ENCODE measurements at places on chromosomes 5 and 9.

DNA sequence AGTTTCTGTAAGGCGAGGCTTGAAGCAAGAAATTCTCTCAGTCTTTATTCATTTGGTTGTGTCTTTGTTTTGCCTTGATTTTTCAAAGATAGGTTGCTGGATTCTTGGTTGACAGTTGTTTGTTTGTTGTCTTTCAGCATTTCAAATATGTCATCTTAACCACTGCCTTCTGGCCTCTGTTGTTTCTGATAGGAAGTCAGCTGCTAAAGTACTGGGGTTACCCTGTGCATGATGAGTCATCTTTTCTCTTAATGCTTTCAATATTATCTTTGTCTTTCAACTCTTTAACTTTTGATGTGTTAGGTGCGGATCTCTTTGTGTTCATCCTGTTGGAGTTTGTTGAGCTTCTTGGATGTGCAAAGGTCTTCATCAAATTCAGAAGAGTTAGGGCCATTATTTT is 1571.3 kb downstream of the MAT2B start:
- DNase-seq = no peak

DNA sequence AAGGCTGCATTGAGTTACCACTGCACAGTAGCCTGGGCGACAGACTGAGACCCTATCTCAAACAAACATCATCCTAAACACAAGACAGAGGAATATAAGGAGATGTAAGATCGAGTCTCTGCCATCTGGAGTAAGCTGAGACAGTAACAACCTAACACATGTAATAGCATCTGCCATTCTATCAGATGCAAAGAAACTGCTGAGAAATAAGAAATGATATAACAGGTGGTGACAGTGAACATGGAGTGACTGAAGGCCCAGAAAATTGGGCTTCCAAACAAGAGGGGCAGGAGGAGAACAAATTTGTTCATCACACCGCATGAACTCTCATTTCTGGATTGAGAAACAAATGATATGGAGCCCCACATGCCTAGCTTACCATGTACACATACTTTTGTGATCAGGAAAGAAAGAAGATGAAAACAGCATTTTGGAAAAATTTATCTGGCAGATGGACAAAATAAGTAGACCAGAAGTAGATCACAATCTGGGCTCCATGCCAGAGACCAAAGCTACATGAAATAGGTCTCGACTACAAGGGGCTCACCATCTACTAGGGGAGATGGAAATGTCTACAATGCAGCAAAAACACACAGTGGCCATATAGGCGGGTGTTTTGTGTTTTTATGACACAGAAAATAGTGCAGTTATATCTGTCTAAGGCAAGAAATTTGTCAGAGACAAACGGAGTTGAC is 45.5 kb downstream of the ECPAS start:
- no peak for DNase-seq

GRCh38 chr9:134600371-134600770 is 41.2 kb upstream of the COL5A1 start:
- DNase-seq = no peak

DNA sequence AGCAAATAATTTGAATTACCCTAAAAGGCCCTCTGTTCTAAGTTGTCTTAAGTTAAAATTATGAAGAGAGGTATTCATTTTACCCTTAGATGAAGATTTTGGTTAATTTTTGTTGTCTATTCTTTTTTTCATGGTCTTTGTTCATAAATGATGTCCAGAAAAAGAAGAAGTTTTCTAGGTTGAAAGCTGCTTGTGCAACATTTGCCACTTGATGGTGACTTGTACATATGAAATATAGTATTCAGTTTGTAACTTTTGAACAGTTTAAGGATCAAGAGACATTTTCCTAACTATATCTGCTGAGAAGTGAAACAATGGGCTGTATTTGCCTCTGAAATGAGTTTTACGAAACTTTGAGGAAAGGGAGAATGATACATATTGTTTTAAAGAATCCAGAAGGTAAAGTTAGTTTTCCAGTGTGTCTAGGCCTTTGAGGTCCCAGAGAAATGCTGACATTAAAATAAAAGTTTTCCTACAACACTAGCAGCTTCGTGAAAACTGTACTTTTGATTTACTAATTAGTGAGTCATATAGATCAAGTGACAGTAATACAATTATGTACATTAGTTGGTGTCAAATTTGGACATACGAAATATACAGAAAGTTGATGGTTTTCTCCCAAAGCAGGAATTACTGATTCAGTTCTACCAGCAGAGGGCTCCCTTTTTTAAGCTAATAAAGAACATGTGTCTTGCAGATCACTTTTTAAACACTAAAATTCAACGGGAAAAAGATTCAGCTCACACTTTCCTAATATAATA is 70.5 kb downstream of the PIK3R1 start:
- DNase-seq = no peak

DNA sequence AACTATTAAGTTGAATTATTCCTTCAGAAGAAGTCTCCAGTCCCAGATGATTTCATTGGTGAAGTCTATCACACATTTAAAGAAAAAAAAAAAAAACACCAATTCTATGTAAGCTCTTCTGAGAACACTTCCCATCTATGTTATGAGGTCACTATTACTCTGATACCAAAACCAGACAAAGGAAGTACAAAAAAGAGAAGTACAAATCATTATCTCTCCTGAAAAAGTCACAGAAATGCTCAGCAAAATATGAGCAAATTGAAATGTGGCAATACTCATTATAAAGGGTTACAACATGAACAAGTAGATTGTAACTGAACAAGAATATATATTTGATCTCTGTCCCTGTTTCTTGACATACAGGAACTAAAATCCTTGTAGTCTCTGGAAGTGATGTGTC is 280.4 kb downstream of the TLE1 start:
- DNase-seq = no peak

GRCh38 chr5:127206320-127207113 is 84.1 kb upstream of the MEGF10 start:
- DNase-seq = no peak

DNA sequence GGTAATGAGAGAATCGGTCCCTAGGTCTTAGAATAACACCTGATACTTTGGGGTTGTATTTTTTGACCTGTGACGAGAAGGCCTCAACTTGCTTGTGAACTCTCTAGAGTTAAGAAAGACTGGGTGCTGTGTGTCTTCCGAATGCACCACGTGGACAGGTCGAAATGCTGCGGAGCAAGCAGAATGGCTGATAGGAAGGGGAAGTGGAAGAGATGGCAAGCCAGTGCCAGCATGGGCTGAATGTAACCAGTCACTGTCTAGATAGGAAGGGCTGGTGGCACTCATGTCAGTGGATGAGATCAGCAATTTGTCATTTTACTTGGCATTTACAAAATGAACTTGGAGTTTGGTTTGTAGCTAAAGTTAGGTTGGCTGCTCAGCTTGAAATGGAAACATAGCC is 5.6 kb downstream of the OTULINL start:
- no peak for DNase-seq

GRCh38 chr9:112249277-112249676 is 74.2 kb upstream of the SUSD1 start:
- no peak for DNase-seq

GRCh38 chr5:179606071-179606909 is 17.2 kb downstream of the HNRNPH1 start:
- DNase-seq = no peak

GRCh38 chr9:35335164-35335563 is 154.7 kb upstream of the RUSC2 start:
- no peak for DNase-seq

GRCh38 chr9:70411121-70411929 is 3.1 kb downstream of the KLF9 start:
- DNase-seq = no peak

DNA sequence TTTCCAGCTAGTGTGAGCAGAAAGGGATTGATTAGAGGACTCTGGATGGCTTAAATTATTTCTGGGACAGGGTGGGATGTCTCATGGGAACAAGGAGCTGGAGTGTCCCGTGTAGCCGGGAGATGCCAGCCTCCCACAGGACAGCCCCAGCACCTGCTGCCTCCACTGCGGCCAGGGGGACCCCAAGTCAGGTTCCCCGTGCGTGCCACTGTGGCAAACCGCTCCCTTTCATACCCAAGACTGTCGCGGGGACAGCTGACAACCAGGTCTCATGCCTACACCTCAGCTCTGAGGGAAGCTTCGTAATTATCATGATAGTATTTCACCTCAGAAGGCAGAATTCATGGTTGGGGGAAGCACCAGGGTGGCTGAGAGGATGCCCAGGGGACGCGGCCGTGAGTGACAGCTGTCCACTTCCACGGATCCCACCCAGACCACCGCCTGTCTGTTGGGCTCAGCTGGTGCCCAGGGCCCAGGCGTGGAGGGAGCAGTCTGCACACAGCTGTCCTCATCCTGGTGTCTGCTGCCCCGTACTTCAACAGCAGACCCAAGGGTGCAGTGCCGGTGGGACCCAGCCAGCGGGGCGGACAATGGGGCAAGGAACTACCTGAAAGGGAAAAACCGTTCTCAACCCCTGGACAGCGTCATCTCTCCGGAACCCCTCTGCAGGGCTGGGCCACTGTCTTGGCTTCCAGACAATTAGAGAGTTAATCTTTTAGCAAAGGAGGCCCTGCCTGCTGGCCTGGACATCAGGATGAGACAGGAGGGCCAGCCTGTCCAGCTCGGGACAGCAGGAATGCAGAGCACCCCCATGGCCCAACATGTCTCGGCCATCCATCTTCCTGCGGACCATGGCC is 166.9 kb downstream of the OLFM1 start:
- DNase-seq = no peak

DNA sequence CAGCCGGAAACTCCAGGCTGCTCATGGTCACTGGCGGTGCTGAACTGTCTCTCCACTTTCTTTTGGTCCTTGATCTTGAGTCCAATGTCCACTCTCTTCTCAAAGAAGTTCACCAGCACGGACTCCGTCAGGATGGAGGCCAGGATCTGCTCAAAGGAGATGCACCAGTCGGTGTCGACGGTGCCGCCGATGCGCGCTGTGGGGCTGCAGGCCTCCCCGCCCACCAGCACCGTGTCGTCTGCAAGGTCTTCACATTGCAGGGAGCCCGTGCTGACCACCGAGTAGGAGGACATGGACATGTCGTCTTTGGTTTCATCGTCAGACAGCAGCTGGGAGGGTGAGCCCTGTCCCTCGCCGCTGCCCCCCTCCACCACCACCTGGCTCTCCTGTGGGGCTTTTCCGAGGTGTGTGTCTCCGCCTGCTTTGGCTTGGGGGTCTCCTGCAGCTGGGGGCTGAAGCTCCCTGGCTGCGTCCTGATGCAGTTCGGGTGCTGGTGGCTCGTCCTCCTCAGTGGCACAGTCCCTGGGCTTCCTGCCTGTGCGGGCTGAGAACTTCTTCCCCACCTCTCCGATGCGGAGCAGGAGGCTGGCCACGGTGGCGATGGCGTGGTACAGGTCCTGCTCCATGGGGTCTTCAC is 5.0 kb upstream of the MRNIP start:
- no peak for DNase-seq

GRCh38 chr5:84255315-84255714 is 129.4 kb downstream of the EDIL3 start:
- no peak for DNase-seq

GRCh38 chr5:161311146-161311708 is 235.3 kb downstream of the GABRB2 start:
- no peak for DNase-seq

DNA sequence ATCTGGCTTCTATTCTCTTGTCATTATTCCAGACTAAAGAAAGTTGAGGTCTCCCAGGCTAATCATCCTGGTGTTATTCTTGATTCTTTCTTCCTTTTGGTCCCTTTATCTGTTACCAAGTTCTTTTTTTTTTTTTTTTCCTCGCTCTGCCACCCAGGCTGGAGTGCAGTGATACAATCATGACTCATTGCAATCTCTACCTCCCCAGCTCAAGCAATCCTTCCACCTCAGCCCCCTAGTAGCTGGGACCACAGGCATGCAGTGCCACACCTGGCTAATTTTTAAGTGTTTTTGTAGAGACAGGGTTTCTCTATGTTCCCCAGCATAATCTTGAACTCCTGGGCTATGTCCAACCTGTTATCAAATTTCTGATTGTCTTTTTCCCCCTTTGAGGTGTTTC is 126.6 kb upstream of the DHFR start:
- DNase-seq = no peak

DNA sequence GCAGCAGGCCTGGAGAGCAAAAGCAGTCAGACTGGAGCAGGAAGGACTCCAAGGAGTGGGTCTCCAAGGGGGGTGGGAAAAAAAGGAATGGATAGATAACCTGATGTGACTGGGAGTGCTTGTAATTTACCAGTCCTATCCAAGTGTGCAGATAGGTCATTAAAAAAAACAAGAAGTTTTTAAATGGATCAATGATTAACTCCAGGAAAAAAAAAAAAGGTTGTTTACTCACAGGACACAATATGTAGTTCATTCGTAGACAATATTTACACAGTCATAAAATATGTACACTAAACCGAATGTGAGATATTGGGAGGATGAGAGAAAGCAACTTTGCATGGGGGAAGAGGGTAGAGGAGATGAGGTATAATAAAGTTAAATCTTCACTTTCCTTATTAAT is 20.4 kb downstream of the ZBTB5 start:
- DNase-seq = no peak

DNA sequence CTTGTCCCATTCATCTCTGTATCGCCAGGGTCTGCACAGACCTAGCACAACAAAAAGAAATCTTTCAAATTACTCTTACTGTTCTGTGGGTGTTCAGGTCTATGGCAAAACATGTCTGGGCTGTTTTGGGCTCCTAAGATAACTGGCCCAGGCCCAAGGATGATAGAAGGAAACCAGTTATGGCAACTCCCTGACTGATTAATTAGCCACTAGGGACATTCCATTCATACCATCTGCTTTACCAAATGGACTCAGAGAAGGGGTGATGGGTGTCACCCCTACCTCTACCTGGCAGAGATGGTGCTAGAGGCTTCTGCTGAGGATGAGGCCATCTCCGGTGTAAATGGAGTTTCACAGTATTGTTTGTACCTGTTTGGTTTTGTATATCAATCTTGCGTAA is 1.9 kb downstream of the SLC31A2 start:
- DNase-seq = no peak

DNA sequence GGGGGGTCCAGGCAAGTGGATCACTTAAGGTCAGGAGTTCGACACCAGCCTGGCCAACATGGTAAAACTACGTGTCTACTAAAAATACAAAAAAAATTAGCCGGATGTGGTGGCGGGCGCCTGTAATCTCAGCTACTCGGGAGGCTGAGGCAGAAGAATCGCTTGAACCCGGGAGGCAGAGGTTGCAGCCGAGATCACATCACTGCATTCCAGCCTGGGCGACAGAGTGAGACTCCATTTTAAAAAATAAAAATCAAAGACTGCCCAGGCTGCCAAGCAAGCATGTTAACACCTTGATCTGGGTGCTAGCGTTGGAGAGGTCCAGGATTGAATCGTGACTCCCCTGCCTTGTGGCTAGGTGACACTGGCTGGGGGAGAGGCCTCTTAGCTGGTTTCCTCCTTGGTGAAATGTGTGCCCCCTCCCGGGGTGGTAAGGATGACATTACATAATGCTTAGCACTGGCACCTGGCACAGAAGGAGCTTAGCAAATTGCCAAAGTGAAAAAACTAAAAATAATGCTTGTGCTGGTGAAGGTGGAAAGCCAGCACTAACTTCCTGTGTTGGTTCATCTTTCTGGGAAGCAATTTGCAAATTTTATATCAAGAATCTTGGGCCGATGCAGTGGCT is 2.2 kb upstream of the CIZ1 start:
- no peak for DNase-seq

GRCh38 chr5:225334-225733 is 7.2 kb downstream of the SDHA start:
- no peak for DNase-seq

- DNase-seq = no peak
Measured at GRCh38 chr9:136515276-136515675, 30.6 kb downstream of the NOTCH1 start.

Data from progenitor cell of endocrine pancreas (in vitro differentiated cells).